ENCODE measurements at places on chromosomes 2 and 18. TPM values are rescaled to one million over a fixed set of nuclear protein-coding genes. Genes with fewer than 3 reads are reported as not detected.

CPO gene
- polyA plus RNA-seq: 0.39 TPM

DNAH7 gene
- 5.2 TPM for polyA plus RNA-seq

BUB1 gene
- polyA plus RNA-seq: 20.2 TPM

GRCh38 chr2:69436596-69436937 is 668 bp downstream of the NFU1 start:
- DNase-seq: no peak

- DNase-seq: no peak
Observed at GRCh38 chr18:79486356-79487182, 90.8 kb downstream of the NFATC1 start.

- DNase-seq: no peak
Observed at GRCh38 chr18:45090526-45091140, 409.9 kb downstream of the SETBP1 start.

GRCh38 chr2:190303647-190304046 is 16.0 kb downstream of the HIBCH start:
- no peak for DNase-seq

DNA sequence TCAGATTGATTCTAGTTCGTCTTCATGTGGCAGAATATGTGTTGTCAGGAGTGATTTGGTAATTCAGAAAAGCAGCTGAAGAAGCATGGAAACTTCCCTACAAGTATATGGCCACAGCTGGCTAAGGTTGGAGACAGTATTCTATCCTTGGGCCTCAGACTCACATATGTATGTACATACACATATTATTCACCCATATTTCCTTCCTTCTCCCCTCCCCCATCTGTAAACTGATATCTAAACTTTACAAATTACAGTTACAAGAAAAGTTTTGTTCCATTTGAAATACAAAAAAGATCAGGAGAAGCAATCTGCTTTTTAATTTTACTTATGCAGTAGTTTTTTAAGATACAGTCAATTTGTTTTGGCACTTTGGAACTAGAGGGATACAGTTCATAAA is 3.1 kb downstream of the SP3 start:
- DNase-seq: no peak

DNA sequence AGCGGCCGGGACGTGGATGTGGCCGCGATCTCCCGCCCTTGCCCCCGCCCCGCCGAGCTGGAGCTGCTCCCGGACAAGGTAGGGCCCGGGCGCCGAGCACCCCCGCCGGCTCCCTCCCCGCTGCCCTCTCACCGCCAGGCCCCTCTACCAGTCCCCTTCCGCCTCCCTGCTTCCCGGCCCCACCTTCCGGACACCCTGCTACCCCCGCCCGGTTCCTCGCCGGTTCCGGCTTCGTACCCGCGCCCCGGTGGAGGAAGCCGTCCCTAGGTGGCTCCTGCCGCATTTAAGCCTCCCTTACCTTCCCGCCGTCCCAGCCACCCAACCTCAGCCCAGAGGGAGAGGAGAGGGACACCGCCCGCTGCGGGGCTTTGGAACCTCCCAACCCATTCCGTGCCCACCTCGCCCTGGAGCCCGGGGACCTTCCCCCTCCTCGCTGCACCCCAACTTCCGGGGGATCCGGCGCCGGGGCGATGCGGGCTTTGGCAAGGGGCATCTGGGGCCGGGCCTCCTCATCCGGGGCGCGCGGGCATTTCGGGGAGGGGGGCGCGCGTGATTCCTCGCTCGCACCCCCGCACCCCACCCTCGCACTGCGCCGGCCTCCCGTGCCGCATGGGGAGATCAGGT is 475 bp downstream of the B3GNT2 start:
- no peak for DNase-seq

- no peak for DNase-seq
Observed at GRCh38 chr2:166762746-166763145, 125.5 kb upstream of the XIRP2 start.

- DNase-seq: no peak
Observed at GRCh38 chr2:30631051-30631671, 176.1 kb downstream of the CAPN13 start.

DNA sequence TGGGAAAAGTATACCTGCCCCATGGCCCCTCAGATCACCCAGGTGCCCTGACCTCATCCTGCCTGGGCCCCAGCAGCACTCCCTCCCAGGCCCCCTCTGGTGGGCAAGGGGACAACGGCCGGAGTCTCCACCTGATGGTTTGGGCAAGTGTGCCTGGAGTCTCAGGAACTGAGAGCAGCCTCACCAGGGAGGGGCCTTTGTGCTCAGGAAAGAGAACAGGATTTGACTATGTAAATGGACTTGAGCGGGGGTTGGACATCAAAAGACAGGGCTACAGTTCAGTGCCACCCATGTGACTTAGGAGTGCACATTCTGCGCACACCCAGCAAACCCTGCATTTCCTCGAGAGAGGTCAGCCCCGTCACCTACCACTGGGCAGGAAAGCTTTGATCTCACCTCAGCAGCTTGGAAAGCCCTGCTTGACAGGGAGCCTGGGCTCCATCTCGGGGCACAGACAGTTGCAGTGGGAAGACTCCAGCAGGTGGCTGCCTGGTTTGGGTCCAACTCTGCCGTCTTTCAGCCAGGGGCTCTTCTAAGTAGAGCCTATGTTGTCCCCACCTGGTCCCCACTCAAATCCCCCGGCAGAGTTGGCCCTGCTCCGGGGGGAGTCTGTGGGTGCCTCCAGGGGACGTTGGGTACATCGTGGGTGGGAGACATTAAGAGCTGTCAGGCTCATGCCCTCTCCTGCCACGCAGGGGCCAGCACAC is 3.3 kb downstream of the INPP5D start:
- DNase-seq: no peak

All from right lung (tissue), 10 donors.